Activated T-helper 2 cell treated with anti-CD3 and anti-CD28 coated beads, Interferon-gamma antibody, Interleukin-2, Interleukin-4, amounts not matched to agents 10 μg/mL and 5 μg/mL and 100 μg/mL, durations not matched to agents 14 hours and 24 hours and 36 hours (primary cell): ENCODE measurements at places on chromosomes 3 and 15.

DNA sequence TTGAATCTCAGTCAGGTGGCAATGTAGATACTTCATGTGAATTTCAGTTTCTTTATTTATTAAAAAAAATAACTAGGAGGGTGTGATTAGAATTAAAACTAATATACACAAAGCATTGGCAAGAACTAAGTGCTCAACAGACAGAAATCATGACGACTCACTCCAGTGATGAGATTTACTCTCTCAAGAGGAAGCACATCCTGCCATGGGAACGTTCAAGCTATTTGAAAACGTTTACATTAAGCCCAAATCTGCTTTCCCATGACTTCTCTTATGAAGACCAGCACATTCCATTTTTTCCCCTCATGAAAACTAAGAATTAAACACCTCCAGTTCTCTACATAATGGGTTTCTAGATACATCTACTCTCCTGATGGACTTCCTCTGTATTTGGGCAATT, 8.5 kb downstream of the WDR53 start:
- DNase-seq, result no peak
- H3K4me1 ChIP-seq, result peaks cover 42% of the 10 kb centered on the region
- no peaks in the 10 kb centered on the region for H3K27me3 ChIP-seq
- H3K4me3 ChIP-seq, result no peak overlapping the region
- H3K27ac ChIP-seq, result no peak overlapping the region

- peaks cover 67% of the 10 kb centered on the region for H3K27me3 ChIP-seq
- no peak for DNase-seq
- no peak overlapping the region for H3K27ac ChIP-seq
- H3K4me1 ChIP-seq, result peaks cover 2% of the 10 kb centered on the region
- no peaks in the 10 kb centered on the region for H3K36me3 ChIP-seq
Observed at GRCh38 chr3:186831798-186832197, 10.7 kb upstream of the ADIPOQ start.

DNA sequence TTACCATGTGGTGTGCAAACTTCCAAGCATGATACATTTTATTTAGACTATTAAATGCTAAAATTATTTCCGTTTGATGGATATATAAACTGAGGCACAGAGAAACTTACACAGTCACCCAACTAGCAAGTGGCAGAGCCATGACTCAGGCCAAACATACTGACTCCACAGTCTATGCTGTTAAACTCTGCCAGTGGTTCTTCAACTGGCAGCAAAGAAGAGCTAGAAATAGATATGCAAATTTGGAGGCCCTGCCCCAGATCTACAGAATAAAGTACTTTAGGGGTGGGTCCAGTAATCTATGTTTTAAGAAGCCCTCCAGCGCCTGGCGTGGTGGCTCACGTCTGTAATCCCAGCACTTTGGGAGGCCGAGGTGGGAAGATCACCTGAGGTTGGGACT, 400.0 kb downstream of the FOXP1 start:
- no peak overlapping the region for H3K27ac ChIP-seq
- DNase-seq, result no peak
- H3K36me3 ChIP-seq, result peaks cover 29% of the 10 kb centered on the region
- H3K4me1 ChIP-seq, result peaks cover 26% of the 10 kb centered on the region
- H3K27me3 ChIP-seq, result no peaks in the 10 kb centered on the region

GRCh38 chr15:25830844-25831451, 32.2 kb downstream of the ATP10A start:
- H3K4me1 ChIP-seq, result peaks cover 18% of the 10 kb centered on the region
- DNase-seq, result no peak

DNA sequence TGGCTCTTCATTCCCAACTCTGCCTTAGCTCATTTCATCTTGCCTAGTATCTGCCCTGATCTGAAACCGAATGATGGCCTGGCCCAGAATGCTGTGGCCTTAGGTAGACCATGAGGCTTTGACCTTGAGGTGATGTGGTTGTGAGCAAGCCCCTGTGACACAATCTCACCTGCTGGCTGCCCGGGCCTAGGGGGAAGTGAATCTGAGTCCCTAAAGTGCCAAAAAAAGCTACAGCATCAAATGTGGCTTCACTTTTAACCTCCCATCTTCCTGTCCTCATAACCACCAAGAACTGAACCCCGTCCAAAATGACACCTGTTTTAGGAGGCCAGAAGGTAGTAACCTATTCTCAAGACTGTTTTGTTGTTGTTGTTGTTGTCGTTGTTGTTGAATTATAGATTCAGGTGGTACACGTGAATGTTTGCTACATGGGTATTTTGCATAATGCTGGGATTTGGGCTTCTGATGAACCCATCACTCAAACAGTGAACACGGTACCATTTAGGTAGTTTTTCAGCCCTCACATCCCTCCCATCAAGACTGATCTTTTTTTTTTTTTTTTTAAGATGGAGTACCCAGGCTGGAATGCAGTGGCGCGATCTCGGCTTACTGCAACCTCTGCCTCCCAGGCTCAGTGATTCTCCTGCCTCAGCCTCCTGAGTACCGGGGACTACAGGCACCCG, 54.6 kb downstream of the MCCC1 start:
- no peak overlapping the region for H3K27ac ChIP-seq
- H3K36me3 ChIP-seq, result peaks cover 53% of the 10 kb centered on the region
- H3K4me3 ChIP-seq, result no peak overlapping the region
- H3K4me1 ChIP-seq, result peaks cover 7% of the 10 kb centered on the region
- no peak for DNase-seq
- no peaks in the 10 kb centered on the region for H3K27me3 ChIP-seq

DNA sequence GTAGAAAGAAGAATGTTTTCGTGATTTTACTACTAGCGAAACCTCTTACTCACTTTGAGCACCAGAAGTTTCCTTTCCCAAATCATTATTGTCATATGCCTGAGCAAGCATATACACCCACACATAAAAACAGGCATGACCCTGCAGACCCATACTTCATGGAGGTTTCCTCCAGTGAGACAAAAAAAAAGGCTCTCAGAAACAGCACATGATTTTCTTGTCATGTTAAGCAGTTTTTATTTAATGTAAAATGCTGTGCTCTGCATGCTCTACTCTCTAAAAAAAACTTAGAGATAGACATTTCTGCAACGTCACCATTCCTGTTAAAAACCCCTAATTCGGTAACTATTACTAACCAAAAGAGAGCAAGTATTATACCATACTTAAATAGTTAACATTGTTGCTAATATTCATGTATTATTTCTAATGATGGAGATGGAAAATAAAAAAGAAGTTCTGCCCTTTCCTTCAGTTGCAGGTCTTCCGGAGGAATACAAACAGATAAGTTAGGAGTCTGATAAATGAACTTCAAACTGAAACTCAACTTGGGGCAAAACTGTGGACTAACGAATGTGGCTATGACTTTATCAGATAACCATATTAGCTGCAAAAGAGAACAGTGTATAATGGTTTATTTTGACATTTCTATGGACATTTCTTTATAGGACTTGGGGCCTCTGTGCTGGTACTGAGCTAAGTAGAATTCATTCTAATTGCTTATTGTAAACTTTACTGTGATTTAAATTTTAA, 15.9 kb downstream of the CD200R1 start:
- peak overlapping the region; percentile 72 for H3K27ac ChIP-seq
- no peak for DNase-seq
- H3K4me3 ChIP-seq, result peak overlapping the region; percentile 73
- no peaks in the 10 kb centered on the region for H3K27me3 ChIP-seq
- peaks cover 22% of the 10 kb centered on the region for H3K4me1 ChIP-seq

DNA sequence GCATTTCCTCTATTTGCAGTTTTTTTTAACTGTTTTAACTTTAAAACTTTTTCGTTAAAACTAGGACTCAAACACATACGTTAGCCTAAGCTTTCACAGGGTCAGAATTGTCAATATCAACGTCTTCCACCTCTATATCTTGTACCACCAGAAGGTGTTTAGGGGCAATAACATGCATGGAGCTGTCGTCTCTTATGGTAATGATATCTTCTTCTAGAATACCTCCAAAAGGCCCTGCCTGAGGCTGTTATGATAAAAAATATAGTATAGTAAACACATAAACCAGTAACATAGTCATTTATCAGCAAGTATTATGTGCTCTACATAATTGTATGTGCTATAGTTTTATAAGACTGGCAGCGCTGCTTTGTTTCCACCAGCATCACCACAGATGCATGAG, 76.3 kb upstream of the MLF1 start:
- no peaks in the 10 kb centered on the region for H3K36me3 ChIP-seq
- no peak overlapping the region for H3K4me3 ChIP-seq
- H3K27ac ChIP-seq, result no peak overlapping the region
- DNase-seq, result no peak

- H3K27ac ChIP-seq, result no peak overlapping the region
- H3K4me1 ChIP-seq, result peaks cover 18% of the 10 kb centered on the region
- H3K36me3 ChIP-seq, result peaks cover 87% of the 10 kb centered on the region
- no peak overlapping the region for H3K4me3 ChIP-seq
- no peak for DNase-seq
- no peaks in the 10 kb centered on the region for H3K27me3 ChIP-seq
Observed at GRCh38 chr15:90432253-90432652, 44.2 kb downstream of the IQGAP1 start.

DNA sequence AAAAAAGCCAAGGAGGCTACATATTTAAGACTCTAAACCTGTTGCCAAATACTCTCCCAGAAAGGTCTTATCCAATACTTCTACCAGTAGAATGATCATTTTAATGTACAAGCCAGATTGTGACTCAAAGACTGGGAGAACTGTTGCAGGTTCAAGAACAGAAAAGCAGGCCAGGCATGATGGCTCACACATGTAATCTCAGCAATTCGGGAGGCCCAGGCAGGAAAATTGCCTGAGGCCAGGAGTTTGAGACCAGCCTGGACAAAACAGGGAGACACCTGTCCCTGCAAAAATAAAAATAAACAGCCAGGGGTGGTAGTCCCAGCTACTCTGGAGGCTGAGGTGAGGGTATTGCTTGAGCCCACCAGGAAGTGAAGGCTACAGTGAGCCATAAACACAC, 17.8 kb upstream of the THUMPD3 start:
- H3K4me3 ChIP-seq, result no peak overlapping the region
- no peak overlapping the region for H3K27ac ChIP-seq
- DNase-seq, result no peak
- H3K36me3 ChIP-seq, result no peaks in the 10 kb centered on the region

GRCh38 chr3:63351159-63352007, 73.3 kb downstream of the SYNPR start:
- no peak for DNase-seq
- peaks cover 11% of the 10 kb centered on the region for H3K27me3 ChIP-seq
- no peak overlapping the region for H3K4me3 ChIP-seq
- H3K4me1 ChIP-seq, result no peaks in the 10 kb centered on the region
- H3K36me3 ChIP-seq, result no peaks in the 10 kb centered on the region

DNA sequence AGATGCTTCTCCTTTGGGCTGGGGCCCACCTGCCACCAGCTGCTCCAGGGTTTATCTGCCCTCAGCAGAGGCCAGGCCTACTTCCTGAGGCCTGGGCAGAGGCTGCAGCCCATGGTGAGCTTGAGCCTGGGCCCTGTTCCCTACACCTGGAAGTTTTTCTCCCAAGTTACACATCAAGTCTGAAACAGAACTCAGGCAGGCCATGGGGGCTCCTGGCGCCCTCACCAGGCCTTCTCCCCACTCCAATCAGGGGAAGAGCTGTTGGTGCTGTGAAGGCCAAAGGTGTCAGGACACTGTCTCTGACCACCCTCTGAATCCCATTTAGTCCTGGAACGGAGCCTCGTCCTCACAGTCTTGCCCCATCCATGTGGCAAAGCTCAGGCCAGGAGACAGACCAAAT, 7.3 kb downstream of the VWA5B2 start:
- H3K36me3 ChIP-seq, result no peaks in the 10 kb centered on the region
- H3K4me1 ChIP-seq, result no peaks in the 10 kb centered on the region

- no peaks in the 10 kb centered on the region for H3K27me3 ChIP-seq
- no peak overlapping the region for H3K27ac ChIP-seq
- no peaks in the 10 kb centered on the region for H3K36me3 ChIP-seq
Observed at GRCh38 chr3:176568189-176568588, 629.1 kb downstream of the TBL1XR1 start.

- no peaks in the 10 kb centered on the region for H3K4me1 ChIP-seq
- no peak overlapping the region for H3K4me3 ChIP-seq
- no peaks in the 10 kb centered on the region for H3K36me3 ChIP-seq
Observed at GRCh38 chr3:36282766-36283165, 97.5 kb upstream of the STAC start.

DNA sequence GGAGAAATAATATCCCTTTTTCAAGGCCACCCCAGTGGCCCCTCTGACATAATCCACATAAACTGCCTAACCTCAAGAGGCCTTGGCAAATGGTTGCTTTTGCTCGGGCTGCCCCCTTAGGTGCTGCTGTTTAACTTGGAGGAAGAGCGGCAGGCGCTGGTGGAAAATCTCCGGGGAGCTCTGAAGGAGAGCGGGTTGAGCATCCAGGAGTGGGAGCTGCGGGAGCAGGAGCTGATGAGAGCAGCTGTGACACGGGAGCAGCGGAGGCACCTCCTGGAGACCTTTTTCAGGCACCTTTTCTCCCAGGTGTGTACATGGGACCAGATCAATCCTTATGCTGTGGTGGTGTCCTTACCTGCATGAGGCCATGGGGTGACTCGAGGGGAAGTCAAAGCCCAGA, 15.0 kb downstream of the DUOX1 start:
- no peak overlapping the region for H3K27ac ChIP-seq
- H3K36me3 ChIP-seq, result no peaks in the 10 kb centered on the region
- DNase-seq, result no peak
- no peak overlapping the region for H3K4me3 ChIP-seq
- no peaks in the 10 kb centered on the region for H3K4me1 ChIP-seq

DNA sequence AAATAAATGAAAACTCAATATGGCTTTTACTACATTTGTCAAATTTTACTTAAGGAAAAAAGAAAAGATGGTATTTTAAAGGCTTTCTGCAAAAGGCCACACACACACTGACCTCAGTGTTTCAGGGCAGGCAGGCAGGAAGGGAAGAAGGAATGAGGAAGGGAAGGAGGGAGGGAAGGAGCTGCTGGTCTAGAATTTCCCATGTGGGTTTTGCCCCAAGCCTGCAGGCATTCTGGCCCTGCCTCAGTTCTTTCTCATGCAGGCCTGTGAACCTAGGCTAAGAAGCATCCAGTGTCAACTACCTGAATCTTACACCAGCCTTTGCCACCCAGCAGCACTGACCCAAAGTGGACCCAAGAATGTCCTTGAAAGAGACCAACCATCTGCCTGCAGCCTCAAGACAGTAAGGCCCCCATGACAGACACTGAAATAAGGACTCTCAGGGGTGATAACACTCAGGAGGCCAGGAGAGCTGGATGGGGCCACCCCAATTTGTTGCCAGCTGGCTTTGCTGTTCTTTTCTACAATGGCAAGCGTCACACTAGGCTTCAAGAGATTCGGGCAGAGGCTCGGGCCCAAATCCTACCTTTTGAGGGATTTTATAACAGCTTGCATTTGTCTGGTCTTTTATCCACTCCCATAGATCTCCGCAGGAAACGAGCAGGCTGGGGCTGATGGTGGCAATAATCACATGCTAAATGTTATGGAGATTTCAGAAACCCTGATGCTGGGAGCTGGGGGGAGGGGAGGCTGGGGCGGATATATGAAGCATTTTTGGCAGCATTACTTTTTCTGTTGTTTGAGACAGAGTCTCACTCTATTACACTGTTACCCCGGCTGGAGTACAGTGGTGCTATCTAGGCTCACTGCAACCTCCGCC, 51.4 kb downstream of the XXYLT1 start:
- no peaks in the 10 kb centered on the region for H3K27me3 ChIP-seq
- DNase-seq, result no peak
- no peaks in the 10 kb centered on the region for H3K4me1 ChIP-seq
- no peak overlapping the region for H3K4me3 ChIP-seq
- peaks cover 4% of the 10 kb centered on the region for H3K36me3 ChIP-seq
- no peak overlapping the region for H3K27ac ChIP-seq

GRCh38 chr3:4310971-4311370, 7.8 kb downstream of the SETMAR start:
- no peak for DNase-seq
- no peak overlapping the region for H3K27ac ChIP-seq
- H3K27me3 ChIP-seq, result no peaks in the 10 kb centered on the region
- peaks cover 8% of the 10 kb centered on the region for H3K4me1 ChIP-seq
- H3K36me3 ChIP-seq, result peaks cover 25% of the 10 kb centered on the region

GRCh38 chr3:10408680-10409079, 87.8 kb upstream of the SEC13 start:
- peaks cover 3% of the 10 kb centered on the region for H3K4me1 ChIP-seq
- no peak overlapping the region for H3K4me3 ChIP-seq
- no peak for DNase-seq
- no peak overlapping the region for H3K27ac ChIP-seq
